ENCODE measurements at places on chromosomes 2 and 18.

- DNase-seq: no peak
Observed at GRCh38 chr2:63545023-63545422, 43.3 kb downstream of the WDPCP start.

DNA sequence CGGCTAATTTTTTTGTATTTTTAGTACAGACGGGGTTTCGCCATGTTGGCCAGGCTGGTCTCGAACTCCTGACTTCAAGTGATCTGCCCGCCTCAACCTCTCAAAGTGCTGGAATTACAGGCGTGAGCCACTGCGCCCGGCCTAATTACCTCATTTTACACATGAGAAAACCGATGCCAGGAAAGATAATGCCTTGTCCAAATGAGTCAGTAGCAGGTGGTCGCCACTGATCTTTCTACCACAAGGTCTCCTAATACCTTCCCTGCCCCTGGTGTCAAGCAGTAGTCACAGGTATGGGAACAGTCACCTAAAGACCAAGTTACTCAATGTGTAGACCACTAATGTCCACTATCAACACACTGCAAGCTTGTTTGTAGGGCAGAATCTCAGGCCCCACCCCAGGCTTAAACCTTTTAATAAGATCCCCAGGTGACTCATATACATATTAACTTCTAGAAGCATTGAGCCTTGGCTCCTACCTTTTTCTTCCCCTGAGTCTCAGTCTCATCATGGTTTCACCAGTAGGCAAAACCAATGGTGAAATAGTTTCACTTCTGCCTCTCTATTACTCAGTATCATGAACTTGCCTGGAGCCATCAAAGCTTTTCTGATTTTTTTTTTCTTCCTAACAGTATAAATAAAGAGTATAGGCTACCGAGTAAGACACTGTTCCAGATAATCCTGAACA lies 6.9 kb upstream of the EPB41L5 start:
- peak; percentile 37 for DNase-seq

DNA sequence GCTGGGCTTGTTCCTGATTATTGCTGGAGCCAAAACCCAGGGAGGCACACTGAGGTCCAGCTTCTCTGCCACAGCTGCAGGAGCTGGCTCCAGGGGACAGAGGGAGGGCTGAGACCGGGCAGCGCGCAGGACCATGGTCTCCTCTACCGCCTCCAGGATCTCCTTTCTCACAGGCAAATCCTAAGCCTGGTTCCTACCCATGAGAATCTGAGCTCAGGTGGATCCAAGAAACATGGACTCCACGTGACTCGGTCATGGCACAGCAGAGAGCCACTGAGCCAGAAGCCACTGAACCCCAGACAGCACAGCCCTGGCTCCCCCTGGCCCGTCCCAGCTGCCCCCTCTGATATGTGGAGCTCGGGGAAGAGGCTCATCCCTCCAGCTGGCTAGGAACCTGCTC lies 653.4 kb upstream of the ID2 start:
- no peak for DNase-seq

- DNase-seq: no peak
Observed at GRCh38 chr2:53820711-53821110, 33.9 kb downstream of the ERLEC1 start.

DNA sequence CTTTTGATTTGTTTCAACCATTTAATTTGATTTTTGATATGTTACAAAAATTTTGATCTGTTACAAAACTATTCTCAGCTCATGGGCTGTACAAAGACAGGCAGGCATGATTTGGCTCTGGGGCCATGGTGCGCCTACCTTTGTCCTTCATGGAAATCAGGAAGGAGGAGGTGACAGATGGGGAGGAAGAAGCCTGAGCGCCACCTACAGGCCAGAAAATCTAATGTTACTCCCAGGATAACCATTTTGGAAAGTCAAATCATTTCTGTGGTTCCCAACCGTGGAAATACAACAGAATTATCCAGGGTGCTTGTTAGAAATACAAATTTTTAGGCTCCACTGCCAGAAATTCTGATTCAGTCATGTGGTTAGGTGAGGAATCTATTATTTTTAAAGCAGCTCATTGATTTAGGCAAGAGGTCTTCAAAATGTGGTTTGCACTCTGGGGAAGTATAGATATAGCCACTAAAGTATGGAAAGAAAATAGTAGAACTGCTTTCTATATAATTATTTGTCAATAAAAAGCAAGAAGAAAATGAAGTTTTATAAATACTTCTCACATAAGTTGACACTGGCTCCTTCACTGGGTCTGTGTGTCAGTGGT lies 93.9 kb downstream of the EVA1A start:
- peak; percentile 45 for DNase-seq

DNA sequence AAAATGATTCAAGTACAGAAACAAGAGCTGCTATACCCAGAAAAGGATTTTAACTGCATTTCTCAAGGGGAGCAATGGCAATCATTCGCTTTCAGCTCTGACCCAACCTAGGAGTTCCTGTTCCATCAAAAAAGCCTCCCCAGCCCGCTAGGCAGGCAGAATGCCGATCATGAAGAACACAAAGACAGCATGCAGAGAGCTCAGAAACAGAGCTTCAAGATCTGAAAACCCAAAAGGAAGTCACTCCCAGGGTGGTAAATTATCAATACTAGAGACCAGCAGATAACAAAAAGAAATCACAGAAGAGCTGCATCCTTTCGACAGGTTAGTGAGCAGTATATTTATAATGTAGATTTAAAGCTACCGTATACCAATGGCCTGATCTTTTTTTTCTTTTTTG lies 84.8 kb upstream of the CRIM1 start:
- no peak for DNase-seq

DNA sequence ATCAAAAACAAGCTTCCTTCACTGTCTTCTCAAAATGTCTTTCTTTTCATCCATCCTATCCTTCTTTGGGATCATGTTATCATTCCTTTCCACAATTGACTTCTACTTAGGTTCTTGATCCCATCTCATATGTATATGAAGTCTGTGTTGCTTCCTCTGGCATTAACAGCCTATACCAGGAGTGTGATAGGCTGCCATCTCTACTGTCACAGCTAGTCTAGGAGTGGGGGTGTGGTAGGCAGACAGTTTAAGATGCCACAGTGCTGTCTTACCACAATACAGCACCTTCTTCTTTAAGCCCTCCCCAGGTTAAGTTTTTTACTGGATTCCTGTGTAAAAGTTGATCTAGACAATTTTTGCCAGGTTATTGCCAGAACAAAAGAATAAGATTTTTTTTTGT lies 3.7 kb upstream of the HTR2B start:
- no peak for DNase-seq
